Kidney epithelial cell (primary cell): ENCODE measurements at places on chromosomes 6 and 20. TPM values are rescaled to one million over a fixed set of nuclear protein-coding genes. Genes with fewer than 3 reads are reported as not detected.

MUC22 gene
- not detected in 2 replicates for total RNA-seq

GRCh38 chr20:24166123-24166381 lies 177.5 kb upstream of the GGTLC1 start:
- no peak for DNase-seq

GRCh38 chr6:15157479-15157878 lies 88.4 kb upstream of the JARID2 start:
- no peak for DNase-seq

GRCh38 chr6:48961781-48962415 lies 501.2 kb downstream of the MMUT start:
- no peak for DNase-seq

GRCh38 chr6:170476360-170476759 lies 76.7 kb downstream of the PSMB1 start:
- DNase-seq = no peak
